ENCODE measurements at places on chromosomes 3 and 15.

DNA sequence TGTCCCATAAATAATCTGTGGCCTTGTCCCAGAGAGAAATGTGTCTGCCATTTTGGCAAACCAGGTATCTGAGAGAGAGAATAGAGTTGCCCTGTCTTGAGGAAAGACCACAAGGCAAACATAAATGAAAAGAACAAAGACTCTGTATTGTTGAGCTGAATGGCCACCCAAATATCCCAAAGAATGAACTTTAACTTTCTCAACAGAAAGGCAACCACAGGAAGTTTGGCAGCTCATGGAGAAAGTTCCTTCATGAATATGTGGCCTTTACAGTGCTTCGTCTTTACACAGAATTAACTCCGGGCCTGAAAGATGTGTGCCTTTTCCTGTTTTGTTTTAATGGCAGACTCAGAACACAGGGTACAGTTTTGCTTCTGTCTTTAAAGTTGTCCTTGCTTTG is 41.4 kb upstream of the THBS1 start:
- no peak for DNase-seq

- DNase-seq: no peak
These were observed 87.3 kb upstream of the PRR23E start for GRCh38 chr3:127105587-127105986.

GRCh38 chr15:91040856-91041255 is 18.5 kb upstream of the VPS33B start:
- DNase-seq: no peak

DNA sequence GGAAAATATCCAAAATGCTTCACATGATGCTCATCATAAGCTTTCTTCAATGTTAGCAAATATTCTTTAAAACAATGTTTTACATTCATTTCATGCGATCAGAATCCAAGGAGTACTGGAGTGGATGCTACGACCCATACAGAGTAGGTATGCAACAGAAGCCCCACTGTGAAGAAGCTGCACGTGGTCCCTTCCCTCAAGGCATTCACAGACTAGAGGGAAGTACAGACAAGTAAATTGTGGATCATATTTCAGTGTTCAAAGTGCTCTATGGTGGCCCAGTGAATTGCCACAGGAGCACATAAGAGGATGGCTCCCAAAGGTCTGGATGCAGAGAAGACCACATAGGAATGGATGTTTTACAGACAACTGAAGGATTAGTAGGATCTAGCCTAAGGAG is 789.9 kb downstream of the IGSF11 start:
- DNase-seq: no peak

- no peak for DNase-seq
These were observed 9.4 kb downstream of the ESYT3 start for GRCh38 chr3:138443521-138444503.

- no peak for DNase-seq
These were observed 17.5 kb downstream of the STAC start for GRCh38 chr3:36397841-36398240.

- DNase-seq: no peak
These were observed 27.3 kb downstream of the STT3B start for GRCh38 chr3:31559872-31560534.

- no peak for DNase-seq
These were observed 49.8 kb downstream of the NIPA2 start for GRCh38 chr15:22888120-22888859.

Data from KG1 (cell line).